Mucosa of gallbladder (tissue), 1 donor: ENCODE measurements at places on chromosomes 1 and 21. TPM values are rescaled to one million over a fixed set of nuclear protein-coding genes. Genes with fewer than 3 reads are reported as not detected.

DNA sequence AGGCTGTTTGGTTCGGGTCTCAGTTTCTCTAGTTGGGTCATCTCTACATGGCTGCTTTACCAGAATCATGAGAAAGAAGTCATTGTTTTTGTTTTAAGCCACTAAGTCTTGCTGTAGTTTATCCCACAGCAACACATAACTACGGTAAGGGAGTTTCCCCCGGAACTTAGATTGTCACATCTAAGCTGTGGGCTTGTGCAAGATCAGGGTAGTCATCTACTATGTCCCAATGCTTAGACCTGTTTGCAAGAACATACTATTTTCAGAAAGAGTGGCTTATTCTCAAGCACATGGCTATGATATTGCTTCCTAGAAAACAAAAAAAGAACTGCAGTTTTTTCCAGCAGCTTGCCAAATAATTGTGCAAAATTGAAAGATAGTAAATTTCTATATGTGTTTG is 18.0 kb upstream of the OLIG2 start:
- DNase-seq = no peak

DNA sequence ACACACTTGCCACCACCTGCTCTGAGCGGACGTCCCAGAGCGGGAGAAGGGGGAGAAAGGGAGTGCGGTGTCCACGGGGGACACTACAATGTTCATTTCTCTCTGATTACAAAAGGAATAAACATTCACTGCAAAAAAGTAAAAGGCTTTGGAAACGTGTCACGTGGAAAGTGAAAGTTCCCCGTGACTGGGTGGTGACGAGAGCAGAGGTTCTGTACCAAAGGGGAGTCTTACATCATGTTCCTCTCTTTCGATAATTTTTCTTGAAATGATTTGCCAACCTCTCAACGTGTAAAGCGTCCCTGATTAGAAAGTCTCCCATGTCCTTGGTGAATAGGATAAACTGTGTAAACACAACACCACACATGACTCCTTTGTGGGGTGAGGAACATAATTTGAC is 22.0 kb upstream of the PRDM15 start:
- no peak for DNase-seq

DNA sequence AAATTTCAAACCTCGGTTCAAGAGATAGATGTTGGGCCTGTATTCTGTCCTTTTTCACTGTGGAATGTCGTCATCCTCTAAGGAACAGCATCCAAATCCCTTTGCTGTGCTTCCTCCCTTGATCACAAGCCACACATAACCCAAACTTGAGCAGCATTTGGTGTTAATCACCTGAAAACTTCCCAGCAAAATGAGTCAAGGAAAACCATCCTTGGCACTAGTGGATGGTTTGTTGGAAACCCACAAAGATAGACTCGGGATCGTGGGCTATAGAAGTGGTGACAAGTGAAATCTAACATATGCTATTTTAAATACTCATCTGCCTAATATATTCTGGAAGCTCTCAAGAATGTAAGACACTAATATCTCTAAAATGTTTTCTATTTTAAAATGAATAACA is 459.1 kb downstream of the SETD4 start:
- no peak for DNase-seq

- DNase-seq = no peak
Measured at GRCh38 chr1:218755128-218755527, 410.0 kb downstream of the TGFB2 start.

DNA sequence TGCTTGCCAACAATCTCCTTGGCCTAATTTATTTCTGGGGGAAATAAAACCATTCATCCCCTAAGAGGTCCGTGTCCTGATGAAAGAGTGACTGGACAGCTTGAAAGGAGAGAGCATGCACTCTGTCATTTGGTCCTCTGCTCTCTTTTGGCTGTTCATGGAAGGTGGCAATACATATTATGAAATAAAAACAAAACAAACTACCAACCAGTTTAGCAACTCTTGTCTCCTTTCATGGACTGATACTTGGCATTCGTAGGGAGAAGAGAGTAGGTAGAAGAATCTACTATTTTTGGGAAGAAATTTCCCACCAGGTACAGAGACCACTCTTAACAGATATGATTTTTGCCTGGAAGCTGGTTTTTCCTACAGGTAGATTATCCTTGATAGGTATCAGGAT is 746 bp upstream of the C1orf116 start:
- DNase-seq = no peak

- DNase-seq = no peak
Measured at GRCh38 chr1:26066857-26067256, 573 bp downstream of the TRIM63 start.

Gene CLCNKB
- 0.63 TPM for total RNA-seq

Gene VN1R5
- not detected for total RNA-seq

Gene ACTL8
- not detected for total RNA-seq

Gene ST6GALNAC5
- total RNA-seq = 65.9 TPM

Gene METTL13
- 25.6 TPM for total RNA-seq
